ENCODE measurements at places on chromosomes 6 and 20. TPM values are rescaled to one million over a fixed set of nuclear protein-coding genes. Genes with fewer than 3 reads are reported as not detected.

DNA sequence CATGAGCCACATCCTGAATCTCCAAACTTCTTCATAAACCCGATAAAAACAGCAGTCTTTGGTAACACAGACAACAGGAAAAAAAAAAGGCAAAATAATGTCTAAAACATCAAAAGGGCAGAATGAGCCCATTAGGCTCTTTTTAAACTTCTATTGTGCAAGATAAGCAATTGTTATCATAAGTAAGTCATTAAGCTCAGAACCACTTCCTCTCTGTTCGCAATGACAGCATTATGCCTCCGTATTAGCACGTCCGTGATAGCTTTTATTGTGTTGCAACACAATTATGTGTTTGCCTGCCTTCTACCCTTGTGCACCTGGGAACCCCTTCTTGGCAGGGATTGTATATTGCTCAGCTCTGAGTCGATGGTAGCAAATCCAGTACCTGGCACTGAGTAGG lies 147.1 kb downstream of the LRFN2 start:
- no peaks in the 10 kb centered on the region for H3K4me1 ChIP-seq
- H3K27me3 ChIP-seq = no peaks in the 10 kb centered on the region
- H3K36me3 ChIP-seq = no peaks in the 10 kb centered on the region
- no peak overlapping the region for H3K27ac ChIP-seq

The KCNQ5 gene
- total RNA-seq = 15.8 TPM

The OR2H1 gene
- total RNA-seq = not detected

The SLC35D3 gene
- not detected for total RNA-seq

DNA sequence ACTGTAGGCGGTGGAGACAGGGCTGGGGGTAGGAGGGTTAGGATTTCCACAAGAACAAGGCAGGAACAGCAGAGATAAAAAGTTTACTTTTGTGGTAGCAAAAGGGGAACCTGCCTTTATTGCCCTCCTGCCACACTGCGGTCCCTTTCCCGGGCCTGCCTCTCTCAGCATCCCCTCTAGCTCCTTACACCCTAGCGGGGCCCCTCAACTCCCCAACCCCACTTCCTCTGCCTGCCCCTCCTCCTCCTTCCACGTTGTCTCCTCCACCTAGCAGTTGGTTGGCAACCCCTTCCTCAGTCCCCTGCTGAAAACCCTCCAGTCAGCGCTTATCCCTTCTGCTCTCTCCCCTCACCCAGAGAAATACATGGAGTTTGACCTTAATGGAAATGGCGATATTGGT lies 714 bp downstream of the AIF1 start:
- H3K4me3 ChIP-seq = peak overlapping the region; percentile 90
- peaks cover 4% of the 10 kb centered on the region for H3K27me3 ChIP-seq
- peak; percentile 47 for DNase-seq
- peaks cover 22% of the 10 kb centered on the region for H3K36me3 ChIP-seq

- H3K36me3 ChIP-seq = peaks cover 32% of the 10 kb centered on the region
- H3K27me3 ChIP-seq = no peaks in the 10 kb centered on the region
- H3K27ac ChIP-seq = no peak overlapping the region
- no peaks in the 10 kb centered on the region for H3K4me1 ChIP-seq
- no peak for DNase-seq
These were observed 9.1 kb upstream of the ECHDC1 start for GRCh38 chr6:127352524-127352923.

DNA sequence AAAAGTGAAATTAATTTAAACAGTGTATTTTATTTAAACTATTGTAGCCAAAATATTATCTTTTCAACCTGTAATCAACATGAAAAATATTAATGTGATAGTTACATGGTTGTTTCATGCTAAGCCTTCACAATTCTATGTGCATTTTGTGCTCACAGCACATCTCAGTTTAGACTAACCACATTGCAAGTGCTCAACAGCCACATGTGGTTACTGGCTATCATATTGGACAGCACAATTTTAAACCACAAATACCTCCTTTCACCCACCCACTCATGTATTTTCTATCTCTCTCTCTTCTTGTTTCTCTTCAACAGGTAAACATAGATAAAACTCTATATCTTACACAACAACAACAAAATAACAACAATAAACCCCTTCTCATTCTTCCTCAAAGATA lies 12.5 kb upstream of the HS3ST5 start:
- H3K4me3 ChIP-seq = no peak overlapping the region
- no peaks in the 10 kb centered on the region for H3K27me3 ChIP-seq
- no peak for DNase-seq
- H3K36me3 ChIP-seq = no peaks in the 10 kb centered on the region

- no peak overlapping the region for H3K27ac ChIP-seq
- H3K36me3 ChIP-seq = peaks cover 71% of the 10 kb centered on the region
- no peaks in the 10 kb centered on the region for H3K27me3 ChIP-seq
- no peak overlapping the region for H3K4me3 ChIP-seq
These were observed 22.8 kb downstream of the PANK2 start for GRCh38 chr20:3911956-3912355.

GRCh38 chr6:54515713-54516112 lies 207.5 kb downstream of the TINAG start:
- no peak overlapping the region for H3K4me3 ChIP-seq
- no peaks in the 10 kb centered on the region for H3K4me1 ChIP-seq
- H3K27me3 ChIP-seq = no peaks in the 10 kb centered on the region
- no peak for DNase-seq
- H3K36me3 ChIP-seq = no peaks in the 10 kb centered on the region

DNA sequence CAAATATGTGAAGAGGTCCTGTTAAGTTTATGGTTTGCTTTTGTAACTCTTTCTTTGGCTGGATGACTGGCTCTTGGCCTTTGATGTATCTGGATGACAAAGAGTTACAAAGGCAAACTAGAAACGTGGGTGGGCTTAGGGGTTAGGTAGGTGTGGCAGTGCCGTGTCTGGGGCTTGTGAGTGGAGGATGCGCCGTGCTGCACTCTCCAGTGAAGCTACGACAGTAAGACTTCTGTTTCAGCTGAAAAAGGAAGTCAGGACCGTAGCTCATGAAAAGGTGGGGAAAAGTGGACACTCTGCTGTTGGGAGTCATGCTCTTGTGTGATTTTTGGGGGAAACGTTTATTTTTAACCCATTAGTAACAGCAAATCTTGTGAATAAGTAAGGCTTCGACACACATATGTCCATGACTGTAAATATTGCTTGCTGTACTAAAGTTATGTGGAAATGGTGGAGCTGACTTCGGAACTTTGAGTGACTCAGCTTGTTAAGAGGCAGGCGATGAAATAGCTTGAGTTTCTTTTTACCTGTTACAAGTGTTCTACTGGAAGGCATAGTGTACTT lies 45.6 kb downstream of the DUSP22 start:
- H3K36me3 ChIP-seq = peaks cover 11% of the 10 kb centered on the region
- peak; percentile 56 for DNase-seq
- H3K4me1 ChIP-seq = peaks cover 66% of the 10 kb centered on the region
- H3K27me3 ChIP-seq = no peaks in the 10 kb centered on the region
- peak overlapping the region; percentile 86 for H3K27ac ChIP-seq

Data from activated naive CD8-positive, alpha-beta T cell treated with anti-CD3 and anti-CD28 coated beads for 36 hours (primary cell).